ENCODE measurements at places on chromosomes 6 and 20.

- no peak for DNase-seq
Observed at GRCh38 chr6:47852727-47853126, 70.9 kb downstream of the OPN5 start.

DNA sequence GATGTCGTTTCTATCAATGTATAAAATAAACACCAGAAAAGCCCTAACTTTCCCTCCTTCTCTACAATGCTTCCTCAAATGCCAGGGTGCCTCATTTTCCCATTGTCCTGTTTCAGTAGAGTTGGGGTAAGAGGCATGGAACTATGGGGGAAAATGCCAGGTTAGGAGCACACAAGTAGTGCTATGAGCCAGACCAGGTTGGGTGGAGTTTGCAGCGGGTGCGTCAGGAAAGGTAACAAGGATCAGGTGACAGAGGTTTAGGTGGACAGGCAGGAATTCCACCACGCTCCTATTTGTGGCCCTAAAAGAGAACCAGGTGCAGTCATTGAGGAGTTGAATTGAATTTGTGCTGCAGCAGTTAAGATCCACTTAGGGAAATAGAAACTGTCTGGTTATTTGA lies 36.5 kb downstream of the SYTL3 start:
- no peak for DNase-seq

GRCh38 chr6:1200409-1201101 lies 111.3 kb upstream of the FOXQ1 start:
- DNase-seq = no peak

GRCh38 chr6:28948782-28949486 lies 25.1 kb upstream of the TRIM27 start:
- no peak for DNase-seq

DNA sequence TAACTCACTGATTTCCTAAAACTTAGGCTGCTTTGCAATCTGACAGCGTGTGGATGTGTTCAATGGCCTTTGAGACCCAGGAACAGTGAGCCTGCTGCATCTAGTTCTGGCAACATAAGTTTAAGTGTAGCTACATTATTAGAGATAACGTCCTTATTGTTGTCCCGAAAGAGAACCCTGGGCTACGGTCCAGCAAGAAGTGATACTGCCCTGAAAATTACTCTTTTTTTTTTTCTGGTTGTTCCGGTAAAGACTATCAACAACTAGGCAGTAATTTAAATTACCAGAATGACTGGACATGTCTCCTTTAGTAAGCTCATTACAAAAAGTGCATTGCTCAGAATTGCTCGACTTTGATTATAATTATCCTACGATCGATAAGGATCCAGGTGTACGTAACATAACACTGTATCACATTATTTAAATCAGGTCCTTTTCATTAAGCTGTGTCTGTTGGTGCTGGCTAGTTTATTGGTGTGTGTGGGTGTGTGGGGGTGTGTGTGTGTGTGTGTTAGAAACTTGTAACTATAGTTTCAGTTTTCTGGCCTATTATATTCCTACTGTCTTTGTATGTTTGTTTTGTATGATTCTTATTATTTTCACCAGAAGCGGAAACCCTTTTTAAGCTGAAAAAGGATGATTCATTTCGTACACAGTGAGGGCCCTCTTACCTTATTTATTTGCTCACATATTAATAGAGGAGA lies 3.0 kb downstream of the TSHZ2 start:
- no peak for DNase-seq

DNA sequence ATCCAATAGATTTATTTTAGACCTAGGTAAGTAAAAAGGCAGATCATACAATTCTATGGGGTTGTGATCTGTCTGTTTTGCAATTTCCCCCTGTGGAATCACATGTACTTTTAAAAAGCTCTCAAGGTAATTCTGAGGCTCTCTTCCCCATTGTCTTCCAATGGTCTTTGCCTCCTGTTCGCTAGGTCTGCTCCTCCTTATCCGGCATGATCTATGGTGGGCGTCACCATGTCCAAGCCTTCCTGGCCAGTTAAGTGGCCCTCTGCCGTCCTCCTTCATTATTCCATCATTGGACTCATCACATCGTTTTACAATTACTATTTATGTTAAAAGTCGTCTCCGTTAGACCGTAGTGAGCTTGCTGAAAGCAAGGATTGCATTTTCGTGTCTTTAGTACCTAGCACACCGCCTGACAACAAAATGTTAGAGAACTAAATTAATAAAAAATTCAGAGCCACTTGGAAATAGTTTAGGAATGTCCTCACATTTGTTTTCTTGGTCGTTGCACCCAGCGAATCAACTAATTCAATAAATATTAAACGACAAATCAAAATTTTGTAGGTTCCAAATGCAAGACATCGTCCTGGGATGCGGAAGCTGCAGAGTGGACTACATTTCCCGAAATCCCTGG lies 2.2 kb upstream of the STXBP5 start:
- no peak for DNase-seq

Data from NK-92 treated with Interleukin-12 subunit alpha and Interleukin-12 subunit beta, amount 100 ng/mL, for 24 hours (cell line).